ENCODE measurements at places on chromosomes 16 and 17.

GRCh38 chr16:88686439-88687253 lies at the start of gene SNAI3:
TSS of gene SNAI3 (minus strand) at chr16:88686507. CDS start at chr16:88686406, 101 bp downstream.
- peak; percentile 70 for DNase-seq

GRCh38 chr16:2252806-2253148 lies 1.4 kb upstream of the ECI1 start:
- no peak for DNase-seq

DNA sequence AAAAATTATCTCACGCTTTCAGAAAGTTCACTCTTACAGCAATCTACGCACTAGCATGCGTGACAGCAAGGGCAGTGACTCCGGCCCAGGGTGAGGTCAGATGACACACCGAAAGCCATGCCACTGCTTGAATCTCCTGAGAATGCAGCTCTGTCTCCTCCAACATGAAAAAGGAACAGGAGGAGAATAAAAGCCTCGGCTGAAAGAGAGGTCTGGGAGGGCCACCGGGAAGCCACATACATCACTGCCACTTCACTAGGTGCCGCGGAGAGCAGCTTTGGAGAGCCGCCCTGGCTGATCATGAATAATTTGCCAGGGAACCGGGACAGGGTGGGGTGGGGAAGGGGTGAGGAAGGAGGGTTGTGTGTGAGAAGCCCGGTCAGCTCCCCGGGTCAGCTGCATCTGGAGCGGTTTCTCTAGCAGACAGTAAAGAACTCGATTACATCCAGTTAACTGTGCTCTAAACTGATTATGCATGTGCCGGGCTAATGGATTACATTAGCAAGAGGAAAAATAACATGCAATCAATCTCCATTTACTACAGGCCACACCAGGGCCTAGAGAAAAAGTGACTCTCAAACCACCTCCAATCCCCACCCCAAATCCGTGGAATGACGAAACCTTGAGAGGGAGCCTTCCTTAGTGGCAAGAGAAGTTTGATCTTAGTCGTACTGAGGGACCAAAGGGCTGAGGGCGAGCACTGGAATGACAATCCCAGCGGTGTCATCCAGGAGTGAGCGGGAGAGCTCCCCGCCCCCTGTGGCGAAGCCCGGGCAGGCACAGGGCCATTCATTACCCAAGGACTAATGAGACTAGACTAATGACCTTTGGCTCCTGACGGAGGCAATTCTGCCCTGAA lies 100.3 kb downstream of the ZFHX3 start:
- DNase-seq: no peak

DNA sequence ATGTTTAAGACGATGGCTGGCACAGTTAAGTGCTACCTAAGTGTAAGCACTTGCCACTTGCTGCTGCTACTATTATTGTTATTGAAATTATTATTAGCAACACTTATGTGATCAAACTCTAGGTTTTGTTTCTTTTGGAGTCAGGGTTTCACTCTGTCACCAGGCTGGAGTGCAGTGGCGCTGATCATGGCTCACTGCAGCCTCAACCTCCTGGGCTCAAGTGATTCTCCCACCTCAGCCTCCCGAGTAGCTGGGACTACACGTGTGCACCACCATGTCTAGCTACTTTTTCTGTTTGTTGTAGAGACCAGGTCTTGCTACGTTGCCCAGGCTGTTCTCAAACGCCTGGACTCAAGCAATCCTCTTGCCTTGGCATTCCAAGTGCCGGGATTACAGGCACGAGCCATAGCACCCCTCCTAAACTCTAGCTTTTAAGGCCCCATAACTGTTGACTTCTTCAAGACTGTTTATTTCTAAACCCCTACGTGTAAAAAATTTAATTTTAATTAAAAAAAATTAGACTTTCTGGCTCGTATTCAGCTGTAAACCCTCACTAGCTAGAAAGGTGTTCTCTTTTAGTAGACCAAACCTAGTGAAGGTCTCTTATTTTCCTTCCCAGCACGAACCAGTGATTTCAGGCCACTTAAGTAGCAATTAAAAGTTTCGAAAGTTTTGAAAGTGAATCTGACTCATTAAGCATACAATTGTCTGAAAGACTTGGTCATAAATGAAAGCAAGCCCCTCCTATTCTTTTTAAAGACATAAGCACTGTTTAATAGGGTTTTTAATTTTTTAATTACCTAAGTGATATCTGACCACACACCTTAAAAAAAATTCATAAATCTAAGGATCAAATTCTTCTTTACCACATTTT lies 11.7 kb upstream of the SCNN1B start:
- DNase-seq: no peak

GRCh38 chr17:28161311-28161710 lies 118.8 kb downstream of the NLK start:
- DNase-seq: no peak

DNA sequence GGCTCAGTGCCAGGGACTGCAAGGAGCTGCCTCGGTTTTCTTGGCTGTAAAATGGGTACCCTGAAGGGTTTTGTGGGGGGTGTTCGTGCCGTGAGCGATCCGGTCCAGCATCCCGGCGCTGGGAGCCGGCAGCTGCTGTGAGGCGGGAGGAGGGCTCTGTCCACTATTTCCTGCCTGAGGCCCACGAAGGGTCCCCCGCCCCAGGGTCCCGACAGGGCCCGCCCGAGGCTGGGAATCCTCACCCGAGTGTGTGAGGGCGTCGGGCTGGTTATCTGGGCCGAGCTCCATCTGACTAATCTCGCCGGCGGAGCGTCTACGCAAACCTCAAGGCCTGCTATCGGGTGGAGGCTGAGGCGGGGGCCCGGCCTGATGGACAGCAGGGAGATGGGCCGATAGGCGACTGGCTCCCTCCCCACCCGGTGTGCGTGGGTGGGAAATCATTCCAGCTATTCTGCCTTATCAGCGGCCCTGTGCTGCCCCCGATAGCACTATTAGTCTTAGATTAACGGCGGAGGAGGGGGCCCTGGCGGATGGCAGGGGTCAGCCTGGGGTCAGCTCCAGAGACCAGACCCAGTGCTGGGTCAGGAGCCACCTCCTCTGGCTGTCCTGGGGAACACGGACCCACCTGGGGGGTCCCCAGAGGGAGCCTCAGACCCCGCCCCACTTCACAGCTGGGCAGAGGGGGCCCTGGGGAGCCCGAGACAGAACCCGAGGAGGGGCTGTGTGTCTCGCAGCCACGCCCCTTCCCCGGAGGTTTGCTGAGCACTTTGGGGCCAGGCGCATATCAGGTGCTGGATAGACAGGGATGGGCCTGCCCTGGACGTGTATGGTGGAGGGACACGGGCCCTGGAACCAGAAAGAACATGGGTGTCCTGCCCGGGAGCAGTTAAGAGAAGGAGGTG lies 44.7 kb downstream of the ZFPM1 start:
- DNase-seq: peak; percentile 89

DNA sequence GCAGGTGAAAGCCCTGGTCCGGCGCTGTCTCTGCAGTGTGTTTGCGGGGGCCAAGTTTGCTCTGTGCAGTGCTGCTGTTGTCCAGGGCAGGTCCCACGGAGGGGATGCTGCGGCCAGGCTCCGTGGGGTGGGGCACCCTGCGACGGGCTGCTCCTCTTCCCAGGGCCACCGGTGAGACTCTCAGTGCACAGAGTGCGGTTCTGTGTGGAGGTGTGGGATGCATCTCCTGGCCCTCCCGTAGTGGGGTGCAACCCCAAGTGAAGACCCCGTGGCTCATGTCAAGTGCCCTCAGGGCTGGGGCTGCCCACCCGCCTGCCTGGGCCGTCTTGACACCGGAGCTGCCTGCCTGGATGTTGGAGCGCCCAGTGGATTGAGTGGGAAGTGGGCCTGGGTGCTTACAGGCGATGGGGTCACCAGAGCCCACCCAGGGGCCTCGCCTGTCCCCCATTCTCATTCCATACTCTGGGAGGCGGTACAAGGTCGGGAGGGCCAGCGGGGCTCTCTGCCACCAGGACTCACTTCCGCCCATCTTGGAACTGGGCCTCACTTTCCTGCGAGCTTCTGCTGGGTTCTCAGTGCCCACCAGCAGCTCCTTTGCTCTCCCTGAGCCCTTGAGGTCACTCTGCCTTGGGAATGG lies 119.9 kb downstream of the BANP start:
- no peak for DNase-seq

- DNase-seq: peak; percentile 46
Observed at GRCh38 chr16:18983565-18984434, at the start of gene TMC7. TSS of gene TMC7 (plus strand) at chr16:18983934. CDS start at chr16:18984064, 130 bp downstream.

GRCh38 chr17:50799582-50799981 lies 32.3 kb upstream of the ANKRD40CL start:
- DNase-seq: no peak

GRCh38 chr16:88924834-88925539 lies 52.0 kb downstream of the CBFA2T3 start:
- DNase-seq: peak; percentile 21

DNA sequence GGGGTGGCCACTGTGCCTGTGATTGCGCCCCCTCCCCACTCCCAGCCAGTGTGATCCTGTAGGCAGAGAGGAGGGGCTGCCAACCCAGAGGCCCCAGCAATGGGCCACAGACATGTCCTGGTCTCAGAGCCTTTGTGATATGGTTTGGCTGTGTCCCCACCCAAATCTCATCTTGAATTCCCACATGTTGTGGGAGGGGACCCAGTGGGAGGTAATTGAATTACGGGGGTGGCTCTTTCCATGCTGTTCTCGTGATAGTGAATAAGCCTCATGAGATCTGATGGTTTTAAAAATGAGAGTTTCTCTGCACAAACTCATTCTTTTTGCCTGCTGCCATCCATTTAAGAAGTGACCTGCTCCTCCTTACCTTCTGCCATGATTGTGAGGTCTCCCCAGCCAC lies 56.8 kb upstream of the ZNF469 start:
- no peak for DNase-seq

DNA sequence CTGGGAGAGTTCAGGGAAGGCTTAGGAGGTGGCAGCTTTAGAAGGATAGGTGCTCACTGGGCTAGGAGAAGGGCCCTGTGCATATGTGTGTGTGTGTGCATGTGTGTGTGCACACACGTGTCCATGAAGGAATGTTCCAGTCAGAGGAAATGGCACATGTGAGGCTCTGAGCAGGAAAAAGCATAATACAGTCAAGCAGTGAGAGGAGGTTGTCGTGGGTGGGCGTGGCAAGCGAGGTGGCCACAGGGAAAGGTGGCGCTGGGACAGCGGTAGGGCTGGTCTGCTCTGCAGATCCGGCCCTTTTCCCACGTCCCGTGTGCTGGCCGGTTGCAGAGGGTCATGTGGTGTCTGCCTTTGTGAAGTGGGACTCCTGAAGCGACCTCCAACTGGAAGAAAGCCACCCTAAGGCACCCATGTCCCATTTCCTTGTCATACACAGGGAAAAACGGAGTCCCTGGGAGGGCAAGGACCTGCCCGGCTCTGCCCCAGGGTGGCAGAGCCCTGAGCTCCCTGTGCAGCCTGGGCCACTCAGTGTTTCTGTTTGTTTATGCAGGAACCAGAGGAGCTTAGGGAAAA lies 40.1 kb downstream of the NT5M start:
- no peak for DNase-seq

- DNase-seq: no peak
Observed at GRCh38 chr16:48511716-48512115, 98.3 kb downstream of the N4BP1 start.

GRCh38 chr16:55565086-55565485 lies 1.4 kb upstream of the CAPNS2 start:
- DNase-seq: no peak

- DNase-seq: no peak
Observed at GRCh38 chr16:73473713-73474112, 425.8 kb upstream of the ZFHX3 start.

DNA sequence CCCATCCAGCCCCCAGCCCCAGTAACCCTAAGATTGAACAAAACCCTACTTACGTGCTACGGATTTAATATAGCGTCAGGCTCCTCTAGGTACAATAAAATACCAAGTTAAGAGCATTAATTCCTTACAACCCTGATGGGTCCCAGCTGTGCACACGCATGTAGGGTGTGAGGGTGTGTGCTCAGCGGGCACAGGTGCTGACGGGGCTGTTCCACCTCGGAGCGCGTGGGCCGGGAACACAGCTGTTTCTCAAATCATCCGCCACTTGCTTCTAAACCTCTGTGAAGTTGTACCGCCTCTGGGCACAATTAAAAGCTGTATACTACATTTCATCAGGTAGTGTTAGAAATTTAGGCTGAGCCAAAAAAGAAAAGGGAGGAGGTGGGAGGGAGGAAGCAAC lies 478.6 kb downstream of the MAF start:
- no peak for DNase-seq

DNA sequence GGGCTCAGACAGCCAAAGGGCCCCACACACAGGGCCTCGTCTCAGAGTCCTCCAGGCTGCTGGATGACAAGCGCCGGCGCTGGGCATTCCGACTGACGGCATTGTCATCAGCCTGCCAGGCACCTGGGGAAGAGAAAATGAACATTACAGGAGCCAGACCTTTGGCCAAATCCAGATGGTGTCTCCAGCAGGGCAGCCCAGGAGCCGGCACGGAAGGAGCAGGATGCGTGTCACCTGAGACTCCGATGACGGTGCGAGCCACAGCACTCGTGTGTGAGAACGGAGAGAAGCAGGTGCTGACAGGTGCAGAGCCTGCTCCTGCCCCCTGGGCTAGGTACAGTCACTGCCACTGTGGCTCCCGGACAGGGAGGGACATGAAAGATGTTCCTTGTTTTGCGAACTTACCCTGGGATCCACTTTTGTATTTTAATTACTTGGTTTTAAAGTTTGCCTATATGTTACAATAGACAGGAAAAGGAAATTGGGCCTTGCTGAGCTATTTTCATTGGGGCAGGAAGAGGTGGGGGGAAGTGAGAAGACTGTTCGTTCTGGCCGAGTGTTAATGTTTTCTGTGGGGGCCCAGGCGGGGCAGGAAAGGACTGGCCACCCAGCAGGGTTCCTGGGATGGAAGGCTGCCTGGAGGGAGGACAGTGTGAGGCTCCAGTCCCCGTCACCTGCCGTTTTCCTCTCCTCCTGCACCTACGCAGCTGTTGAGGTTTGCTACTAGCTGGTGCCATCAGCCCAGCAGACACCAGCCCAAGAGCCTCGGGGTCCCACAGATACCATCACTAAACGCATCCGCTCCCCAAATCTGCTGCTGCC lies 4.4 kb upstream of the FOXJ1 start:
- DNase-seq: no peak

- no peak for DNase-seq
Observed at GRCh38 chr16:71609066-71609465, 16.9 kb upstream of the MARVELD3 start.

GRCh38 chr16:64983963-64984362 lies 137.9 kb downstream of the CDH11 start:
- peak; percentile 20 for DNase-seq

GRCh38 chr16:31455601-31456314 lies 3.5 kb upstream of the ARMC5 start:
- no peak for DNase-seq

- no peak for DNase-seq
Observed at GRCh38 chr16:11689031-11689840, 21.0 kb downstream of the SNN start.

- DNase-seq: no peak
Observed at GRCh38 chr17:81716674-81716996, 4.6 kb downstream of the SLC25A10 start.

- no peak for DNase-seq
Observed at GRCh38 chr16:76222087-76222486, 55.1 kb upstream of the CNTNAP4 start.
